ENCODE measurements at places on chromosomes 12 and 14.

DNA sequence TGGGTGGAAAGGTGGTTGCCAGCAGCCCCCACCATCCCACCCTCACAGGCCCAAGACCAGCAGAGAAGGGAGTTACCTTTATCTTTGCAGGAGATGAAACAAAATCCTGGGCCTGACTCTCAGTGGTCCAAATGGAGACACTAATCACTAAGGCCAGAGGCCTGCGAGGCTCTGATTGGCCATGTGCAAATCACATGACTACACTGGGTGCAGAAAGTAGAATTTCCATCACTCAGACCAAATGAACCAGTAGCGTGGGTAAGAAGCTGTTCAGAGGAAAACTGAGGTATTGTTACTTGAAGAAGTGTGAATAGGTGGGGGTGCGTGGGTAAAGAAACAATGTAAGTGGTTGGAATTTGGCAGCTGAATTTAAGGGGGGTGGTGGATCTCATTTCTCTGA lies 20.2 kb upstream of the PPP1CC start:
- DNase-seq: no peak

DNA sequence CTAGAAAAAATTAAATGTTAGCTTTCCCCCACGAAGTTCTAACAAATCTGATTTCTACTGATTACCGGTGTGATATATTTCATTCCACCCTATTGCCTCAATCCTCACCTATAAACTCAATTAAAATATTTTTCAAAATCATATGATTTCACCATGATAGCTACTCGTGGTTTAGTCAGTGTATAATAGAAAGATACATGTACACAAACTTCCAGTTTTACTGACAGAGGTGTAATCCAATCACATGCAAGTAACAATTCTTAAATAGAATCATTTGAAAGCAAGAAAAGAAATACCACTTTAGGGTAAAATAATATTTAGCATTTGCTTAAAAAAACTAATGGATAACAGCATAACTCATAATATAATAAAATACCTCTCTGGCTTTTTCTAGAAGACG lies 55.0 kb upstream of the C12orf50 start:
- DNase-seq: no peak

- DNase-seq: no peak
Measured at GRCh38 chr14:76599559-76600287, 161.5 kb upstream of the VASH1 start.

- no peak for DNase-seq
Measured at GRCh38 chr14:90416720-90417119, 19.9 kb downstream of the CALM1 start.

- no peak for DNase-seq
Measured at GRCh38 chr12:31008961-31009840, 64.5 kb upstream of the DDX11 start.

GRCh38 chr12:53336181-53336681 lies at the start of gene SP7:
TSS of gene SP7 (minus strand) at chr12:53336354. CDS start at chr12:53335646, 708 bp downstream.
- no peak for DNase-seq

GRCh38 chr12:117699575-117699974 lies 269.2 kb downstream of the KSR2 start:
- no peak for DNase-seq

DNA sequence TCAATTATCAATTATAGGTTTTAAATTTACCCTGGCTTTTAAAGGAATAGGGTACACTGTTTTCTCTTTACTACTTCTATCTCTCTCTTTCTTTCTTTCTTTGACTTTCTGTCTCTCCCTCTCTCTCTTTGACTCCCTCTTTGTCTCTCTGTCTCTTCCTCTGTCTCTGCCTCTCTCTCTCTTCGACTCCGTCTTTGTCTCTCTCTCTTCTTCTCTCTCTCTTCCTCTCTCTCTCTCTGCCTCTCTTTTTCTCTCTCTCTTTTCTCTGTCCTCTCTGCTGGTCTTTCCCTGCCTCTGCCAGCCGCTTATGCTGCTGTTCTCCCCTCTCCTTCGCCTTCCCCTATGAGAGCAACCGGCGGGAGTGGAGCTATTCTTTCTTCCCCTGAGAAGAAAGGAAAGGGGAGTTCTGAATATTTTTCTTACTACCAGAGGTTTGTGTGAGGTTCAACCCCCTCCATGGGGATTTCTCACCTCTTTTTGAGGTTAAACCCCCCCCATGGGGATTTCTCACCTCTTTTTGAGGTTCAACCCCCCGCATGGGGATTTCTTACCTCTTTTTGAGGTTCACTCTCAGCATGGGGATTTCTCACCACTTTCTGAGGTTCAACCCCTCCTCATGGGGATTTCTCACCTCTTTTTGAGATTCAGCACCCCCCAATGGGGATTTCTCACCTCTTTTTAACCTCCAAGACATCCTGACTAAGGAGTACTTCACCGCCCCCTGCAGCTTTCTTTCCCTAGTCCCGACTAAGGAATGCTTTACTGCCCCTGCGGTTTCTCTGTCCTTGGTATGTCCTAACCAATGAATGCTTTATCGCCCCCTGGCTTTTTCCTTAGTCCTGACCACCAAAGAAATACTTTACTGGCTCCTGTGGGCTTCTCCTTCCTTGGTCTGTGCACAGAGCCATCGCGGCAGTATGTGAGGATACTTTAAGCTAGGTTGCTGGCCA lies 27.4 kb upstream of the DDHD1 start:
- DNase-seq: no peak

GRCh38 chr12:80411787-80412186 lies 32.2 kb upstream of the PTPRQ start:
- no peak for DNase-seq

DNA sequence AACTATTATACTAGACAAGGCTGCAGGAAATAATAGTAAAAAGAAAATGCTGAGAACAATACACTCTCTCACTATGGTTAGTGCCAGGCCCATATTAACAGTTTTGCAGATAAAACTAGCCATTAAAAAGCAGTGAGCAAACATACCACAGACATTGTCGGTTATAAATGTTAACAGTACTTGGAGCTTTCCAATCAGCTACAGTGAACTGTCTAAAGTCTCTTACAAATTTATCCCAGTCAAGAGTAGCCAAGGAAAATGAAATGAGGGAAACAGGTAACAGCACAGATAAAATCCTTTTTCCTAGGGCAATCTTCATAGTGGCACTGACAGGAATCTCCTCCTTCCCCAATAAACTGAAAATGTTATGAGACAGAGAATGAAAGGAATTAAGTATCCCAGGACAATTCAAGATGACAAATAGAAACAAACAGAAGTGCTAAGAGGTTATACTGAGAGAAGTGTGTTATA lies 30.8 kb downstream of the PAWR start:
- DNase-seq: no peak

DNA sequence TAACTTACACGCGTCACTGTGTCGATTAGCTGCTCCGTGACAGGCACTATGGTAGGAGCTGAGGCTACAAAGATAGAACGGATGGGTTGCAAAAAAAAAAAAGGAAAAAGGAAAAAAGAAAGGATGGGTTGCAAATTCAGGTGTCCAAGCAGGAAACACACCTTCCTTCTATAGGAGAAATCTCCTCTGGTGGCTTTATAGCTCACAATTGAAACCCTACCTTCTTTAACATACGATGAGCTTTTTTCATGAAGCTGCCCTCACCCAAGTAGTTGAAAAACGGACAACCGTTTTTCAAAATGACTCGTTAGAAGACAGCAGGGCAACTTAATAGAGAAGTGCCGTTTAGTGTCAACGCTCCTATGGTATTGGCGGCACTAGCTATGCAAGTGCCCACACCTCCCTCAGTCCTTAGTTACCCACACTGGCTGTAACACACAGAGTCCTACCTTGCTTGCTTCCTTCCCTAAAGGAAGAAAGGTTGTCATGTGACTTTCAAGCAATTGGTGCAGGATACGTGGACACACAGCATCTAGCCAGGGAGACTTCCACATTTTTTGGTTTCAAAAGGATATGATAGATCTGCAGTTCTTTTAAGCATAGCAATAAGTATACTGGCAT lies 682 bp upstream of the TRIP11 start:
- no peak for DNase-seq

GRCh38 chr14:104637546-104638003 lies 33.0 kb upstream of the TMEM179 start:
- no peak for DNase-seq

DNA sequence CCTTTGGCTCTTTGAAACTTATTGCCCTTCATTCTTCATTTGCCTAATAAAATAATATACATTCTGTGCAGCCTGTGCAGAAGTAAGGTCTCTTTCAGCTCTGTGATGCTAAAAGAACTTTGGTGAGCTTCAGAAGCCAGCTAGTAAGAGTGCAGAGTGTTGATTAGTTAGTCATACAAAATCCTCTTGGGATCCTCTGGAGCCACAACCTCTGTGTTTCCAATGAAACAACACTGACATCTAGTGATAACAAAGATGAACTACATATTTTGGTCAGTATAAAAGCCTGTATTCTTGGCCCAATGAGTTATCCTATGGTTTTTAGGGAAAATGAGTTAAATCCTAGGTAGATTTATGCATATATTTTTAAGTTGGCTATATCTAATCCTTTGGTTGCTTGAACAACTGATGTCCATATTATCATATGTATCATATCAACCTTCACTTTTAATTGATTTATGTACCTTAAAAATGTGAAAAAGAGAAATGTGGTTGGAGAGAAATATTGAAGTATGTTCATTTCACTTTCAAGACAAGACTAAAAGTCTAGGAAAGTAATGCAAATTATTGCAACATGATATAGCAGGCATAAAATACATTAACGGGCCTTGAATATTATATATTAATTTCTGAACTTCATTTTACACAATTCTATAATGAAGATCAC lies 158.4 kb downstream of the KLHL28 start:
- peak; percentile 69 for DNase-seq

- DNase-seq: no peak
Measured at GRCh38 chr12:14731821-14732220, 35.4 kb upstream of the GUCY2C start.

GRCh38 chr14:34873589-34874385 lies 1.4 kb downstream of the BAZ1A start:
- peak; percentile 89 for DNase-seq

GRCh38 chr12:25957793-25958427 lies 572 bp upstream of the RASSF8 start:
- DNase-seq: no peak

DNA sequence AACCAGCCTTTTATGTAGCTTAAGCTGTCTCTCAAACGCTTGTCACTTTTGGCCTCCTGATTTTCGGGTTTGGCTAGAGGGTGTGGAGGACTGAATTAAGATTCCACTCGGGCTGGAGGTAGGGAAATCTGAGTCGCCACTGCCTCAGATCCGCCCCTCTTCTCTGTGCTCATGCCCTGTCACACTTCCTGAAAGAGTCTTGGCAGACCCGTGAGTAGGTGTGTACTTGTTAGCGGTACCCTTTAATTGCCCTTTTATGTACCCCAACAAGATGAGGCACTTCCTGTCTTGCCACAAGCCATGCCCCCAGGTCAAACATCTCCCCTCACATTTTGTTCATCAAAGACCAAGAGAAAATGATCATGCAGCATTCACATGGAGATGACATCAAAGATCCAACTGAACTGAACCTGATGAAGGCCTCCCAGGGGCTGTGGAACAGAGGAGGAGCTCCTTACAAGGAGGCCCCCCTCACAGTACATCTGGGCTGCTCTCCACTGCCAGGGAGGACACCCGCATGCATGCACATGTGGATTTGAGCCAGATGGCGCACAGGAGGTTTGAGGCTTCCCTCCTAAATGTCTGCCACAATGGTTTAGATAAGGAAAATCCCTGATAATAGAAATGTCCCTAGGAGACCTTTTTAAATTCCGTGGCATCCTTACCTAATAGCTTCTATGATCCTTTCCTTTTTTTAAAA lies 86.5 kb upstream of the CDKN3 start:
- no peak for DNase-seq

GRCh38 chr12:4201333-4202100 lies 72.0 kb upstream of the CCND2 start:
- DNase-seq: peak; percentile 7

DNA sequence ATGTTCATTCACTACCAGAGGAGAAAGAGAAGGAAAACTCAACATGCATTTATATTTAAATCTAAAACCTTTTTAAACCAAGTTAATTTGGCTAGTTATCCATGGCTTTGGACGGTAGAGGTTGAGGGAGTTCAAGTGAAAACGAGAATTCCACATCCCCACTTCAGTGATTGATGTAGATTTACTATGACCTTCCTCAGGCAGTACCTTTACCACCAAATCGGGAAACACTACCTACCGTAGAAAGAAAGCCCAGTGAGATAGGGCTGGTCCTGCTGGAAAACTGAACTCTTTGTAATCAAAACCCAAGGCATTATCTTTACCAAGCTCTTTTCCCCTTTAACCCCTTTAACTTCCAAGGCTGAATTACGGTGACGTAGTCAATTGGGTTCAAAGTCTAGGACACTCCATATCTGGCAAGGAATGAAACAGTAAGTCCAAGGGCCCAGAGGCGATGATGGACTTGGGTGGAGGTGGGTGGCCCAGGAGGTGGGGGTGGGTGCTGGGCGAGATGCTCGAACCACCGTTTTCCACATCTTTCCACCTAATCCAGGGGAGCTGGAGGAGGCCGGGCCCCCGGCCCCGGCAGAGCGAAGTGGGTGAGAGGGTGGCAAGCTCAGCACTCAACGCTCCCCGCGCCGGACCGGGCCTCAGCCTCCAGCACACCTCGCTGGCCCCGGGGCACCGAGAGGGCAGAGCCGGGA lies 618 bp downstream of the SEC23A start:
- DNase-seq: no peak

- DNase-seq: no peak
Measured at GRCh38 chr12:81216739-81217138, 138.9 kb downstream of the ACSS3 start.

GRCh38 chr14:62670526-62670925 lies 374.7 kb downstream of the KCNH5 start:
- DNase-seq: no peak

GRCh38 chr12:129394177-129394825 lies 509.5 kb downstream of the TMEM132D start:
- no peak for DNase-seq

DNA sequence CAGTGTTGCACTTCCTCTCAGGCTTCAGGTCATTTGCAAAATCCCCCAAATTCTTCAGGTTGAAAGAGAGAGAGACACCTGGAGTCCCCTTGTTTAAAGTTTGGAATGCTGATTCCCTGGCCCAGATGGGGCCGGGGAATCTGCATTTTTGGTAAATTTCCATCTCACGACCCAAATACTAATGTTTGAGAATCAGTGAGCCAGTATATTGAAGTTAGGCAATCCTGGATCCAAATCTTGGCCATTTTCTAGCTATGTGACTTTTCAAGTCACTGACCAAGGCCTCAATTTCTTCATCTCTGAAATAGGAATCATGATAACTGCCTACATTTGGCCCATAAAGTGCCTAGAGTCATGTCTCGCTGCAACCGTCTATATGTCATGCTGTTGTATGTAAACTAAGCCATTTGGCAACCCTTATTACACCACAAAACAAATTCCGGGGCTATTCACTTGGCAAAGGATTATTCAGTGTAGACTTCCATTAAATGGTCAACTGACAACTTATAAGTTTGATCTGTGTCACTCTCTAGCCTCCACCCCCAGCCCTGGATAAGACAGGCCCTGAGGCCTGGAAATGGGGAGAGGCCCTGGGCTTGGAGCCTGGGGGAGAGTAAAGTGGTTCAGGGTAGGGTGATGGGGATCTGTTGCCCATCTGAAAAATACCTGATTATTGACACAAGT lies 3.7 kb upstream of the ZFP36L1 start:
- DNase-seq: no peak

Measured in NCI-H2107 (cell line).